ENCODE measurements at places on chromosomes 5 and 9.

GRCh38 chr5:110836851-110837250 is 98.0 kb downstream of the SLC25A46 start:
- no peak for DNase-seq

DNA sequence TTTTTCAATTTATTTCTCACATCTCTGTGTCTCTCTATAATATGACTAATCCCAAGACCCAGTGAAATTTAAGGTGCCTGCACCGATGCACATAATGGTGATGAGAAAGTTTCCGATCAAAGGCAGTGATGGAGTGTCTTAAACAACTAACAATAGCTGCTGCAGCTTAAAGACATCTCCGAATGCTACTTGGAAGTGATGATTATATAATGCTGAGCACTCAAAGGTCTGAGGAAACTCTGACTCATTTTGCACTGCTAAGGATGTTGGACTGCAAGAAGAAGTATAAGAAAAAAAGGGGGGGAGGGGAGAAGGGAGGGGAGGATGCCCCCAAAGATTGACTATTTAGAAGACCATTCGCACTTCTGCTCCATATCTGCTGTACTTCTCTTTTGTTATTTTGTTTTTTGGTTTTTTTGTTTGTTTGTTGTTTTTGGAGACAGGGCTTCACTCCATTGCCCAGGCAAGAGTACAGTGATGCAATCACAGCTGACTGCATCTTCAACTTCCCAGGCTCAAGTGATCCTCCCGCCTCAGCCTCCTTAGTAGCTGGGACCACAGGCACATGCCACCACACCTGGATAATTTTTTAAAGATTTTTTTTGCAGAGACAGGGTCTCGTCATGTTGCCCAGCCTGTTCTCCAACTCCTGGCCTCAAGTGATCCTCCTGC is 192.2 kb downstream of the HSD17B3 start:
- DNase-seq, result no peak

DNA sequence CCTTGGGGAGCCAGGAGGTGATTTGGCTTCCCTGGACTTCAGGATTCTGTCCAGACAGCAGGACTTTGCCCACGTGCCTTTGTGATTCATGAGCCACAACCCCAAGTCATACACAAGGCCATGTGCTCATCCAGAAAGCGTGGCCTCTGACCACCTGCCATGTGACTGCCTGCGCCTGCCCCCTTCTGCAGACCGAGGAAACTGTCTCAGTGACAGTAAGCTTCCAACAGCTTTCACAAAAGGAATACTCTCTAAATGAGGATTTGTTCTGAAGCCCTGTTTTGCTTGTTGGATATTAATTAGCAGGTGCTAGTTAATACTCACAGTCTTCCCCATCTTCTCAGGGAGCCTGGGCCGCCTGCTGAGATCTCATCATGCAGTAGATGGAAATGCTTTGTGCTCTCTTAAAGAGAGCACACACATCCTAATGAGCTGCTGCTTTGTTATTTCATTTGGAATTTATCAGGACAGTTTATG is 36.9 kb upstream of the ANGPTL2 start:
- DNase-seq, result no peak

DNA sequence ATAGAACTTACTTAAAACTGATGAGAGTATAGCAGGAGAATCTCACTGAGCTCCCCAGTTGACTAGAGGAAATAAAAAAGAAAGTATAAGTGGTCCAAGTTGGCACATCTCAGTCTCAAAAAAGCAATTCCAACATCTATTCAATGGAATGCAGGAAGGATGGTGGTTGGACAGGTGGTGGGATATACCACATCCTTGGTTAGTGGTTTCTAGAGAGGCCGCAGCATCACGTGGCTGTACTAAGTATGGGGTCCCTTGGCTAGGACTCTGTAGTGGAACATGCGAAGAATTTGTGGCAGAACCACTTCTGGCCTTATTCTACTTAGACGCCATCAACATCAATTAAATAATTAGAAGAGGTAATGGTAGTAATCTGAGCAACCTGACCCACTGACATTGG is 232.4 kb downstream of the SAXO1 start:
- no peak for DNase-seq

DNA sequence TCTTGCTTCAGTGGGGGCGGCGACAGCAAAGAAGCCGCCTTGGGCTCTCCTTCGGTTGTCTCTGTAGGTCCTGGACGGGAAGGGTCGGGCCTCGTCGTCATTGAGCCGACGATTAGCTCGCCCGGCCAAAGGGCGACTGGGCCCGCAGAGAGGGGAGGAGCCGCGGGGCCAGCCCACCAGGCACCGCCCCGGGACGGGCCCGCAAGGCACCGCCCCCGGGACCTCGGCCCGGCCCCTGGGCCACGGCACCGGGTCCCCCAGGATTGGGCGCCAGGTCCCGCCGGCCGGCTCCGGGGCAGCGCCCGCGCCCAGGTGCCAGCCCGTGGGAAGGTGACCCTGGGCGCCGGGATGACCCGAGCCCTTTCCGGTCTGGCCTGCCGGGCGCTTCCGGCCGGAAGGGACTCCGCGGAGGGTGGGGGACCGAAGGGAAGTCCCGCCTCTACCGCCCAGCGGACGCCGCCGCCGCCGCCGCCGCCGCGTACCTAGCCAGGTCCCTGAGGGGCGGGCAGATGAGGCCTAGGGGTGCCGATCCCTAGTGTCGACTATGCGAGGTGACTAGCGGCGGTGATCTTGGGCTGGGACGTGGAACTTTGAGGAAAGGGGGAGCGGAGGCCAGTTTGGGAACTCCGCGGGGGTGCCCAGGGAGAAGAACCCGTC is at the start of the genes GBA2 and RGP1:
Gene GBA2 (minus strand): TSS at position 371 of the 657 bp plus-strand sequence. CDS start 524 bp downstream, outside the sequence.
Gene RGP1 (plus strand): TSS at position 430 of the 657 bp plus-strand sequence. CDS start 469 bp downstream, outside the sequence.
- DNase-seq, result peak; percentile 9

GRCh38 chr5:176895831-176896230 is 3.3 kb downstream of the HK3 start:
- DNase-seq, result no peak

DNA sequence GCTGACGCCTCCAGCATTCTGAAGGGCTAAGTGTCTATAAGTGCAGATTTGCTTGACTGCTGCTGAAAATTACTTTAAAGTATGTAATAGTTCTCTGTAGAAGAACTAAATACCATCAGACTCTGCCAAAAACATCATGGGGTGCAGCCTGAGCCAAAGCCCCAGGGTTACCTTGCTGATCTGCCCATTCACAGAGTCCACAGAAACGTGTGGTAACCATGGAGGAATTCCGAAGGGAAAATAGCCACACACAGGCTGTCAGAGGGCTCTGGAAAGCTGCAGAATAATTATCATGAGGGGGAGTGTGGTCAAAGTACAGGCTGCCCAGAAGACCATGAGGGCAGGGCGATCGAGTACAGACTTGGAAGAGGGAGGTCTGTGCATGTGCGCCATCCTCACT is 36.4 kb downstream of the RETREG1 start:
- no peak for DNase-seq

DNA sequence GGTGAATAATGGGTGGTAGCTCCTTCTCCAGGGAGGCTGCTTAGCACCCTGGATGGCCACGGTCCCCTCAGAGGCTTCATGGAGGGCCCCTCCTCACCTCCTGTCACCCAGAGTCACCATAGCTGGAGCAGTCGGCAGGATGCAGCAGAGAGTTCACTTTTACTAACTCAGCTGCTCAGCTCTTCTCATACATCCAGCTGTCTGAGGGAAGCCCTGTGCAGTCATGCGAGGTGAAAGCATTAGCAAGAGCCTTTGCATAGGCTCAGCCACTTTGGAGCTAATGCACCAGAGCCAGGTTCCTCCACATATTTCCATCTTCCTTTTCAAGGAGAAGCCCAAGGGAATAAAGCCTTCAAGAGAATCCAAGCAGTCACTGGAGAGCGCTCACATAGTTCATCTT is 499.2 kb downstream of the BNC2 start:
- DNase-seq, result no peak

DNA sequence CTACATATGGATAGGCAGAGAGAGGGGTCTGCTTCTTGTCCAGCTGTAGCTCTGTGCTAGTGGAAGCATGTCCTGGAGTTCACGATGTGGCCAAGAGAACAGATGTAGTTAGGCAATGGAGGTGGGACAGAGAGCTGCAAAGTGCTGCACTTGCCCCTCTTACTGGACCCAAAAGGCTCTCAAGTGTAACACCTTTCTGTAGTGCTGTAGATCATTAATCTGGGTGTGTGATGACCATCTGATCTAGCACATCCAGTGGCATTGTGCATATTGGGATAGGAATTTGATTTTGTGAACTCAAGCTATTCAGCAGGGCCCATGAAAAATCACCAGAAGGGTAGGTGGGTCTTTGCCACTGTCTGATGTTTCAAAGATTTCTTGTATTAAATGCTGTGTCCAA is 151.4 kb downstream of the KDM4C start:
- no peak for DNase-seq

DNA sequence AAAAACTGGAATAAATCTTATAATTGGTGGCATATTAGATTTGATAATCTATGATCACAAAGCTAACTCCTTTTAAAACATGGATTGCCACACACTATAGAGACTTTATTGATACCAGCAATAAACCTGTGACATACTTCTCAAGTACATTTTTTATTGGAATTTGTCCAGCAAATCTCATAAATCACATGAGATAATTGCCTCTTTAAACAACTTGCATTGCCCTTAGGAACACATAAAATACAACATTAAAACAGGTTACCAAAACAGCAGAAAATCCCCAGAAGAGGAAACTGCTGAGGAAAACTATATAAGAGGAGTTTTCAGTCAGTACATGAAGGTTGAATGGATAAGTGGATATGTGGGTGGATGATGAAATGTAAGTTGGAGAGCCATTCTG is 124.6 kb downstream of the SNCAIP start:
- DNase-seq, result no peak

DNA sequence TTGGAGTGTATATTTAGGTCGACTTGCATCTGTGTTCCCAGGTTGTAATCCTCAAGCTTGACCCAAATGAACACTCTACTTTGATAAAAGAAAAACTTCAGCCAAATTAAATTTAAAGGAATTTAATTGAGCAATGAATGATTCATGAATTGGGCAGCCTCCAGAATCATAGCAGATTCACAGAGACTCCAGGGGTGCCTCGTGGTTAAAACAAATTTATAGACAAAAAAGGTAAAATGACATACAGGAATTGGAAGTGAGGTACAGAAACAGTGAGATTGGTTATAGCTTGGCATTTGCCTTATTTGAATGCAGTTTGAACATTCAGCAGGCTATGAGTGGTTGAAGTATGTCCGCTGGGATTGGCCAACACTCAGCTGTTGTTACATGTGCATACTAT is 21.6 kb upstream of the SPATA31D4 start:
- DNase-seq, result no peak

All from NCI-H1694 treated with DMSO at 0.1 percent for 48 hours (cell line).